ENCODE measurements at places on chromosomes 3 and 15.

DNA sequence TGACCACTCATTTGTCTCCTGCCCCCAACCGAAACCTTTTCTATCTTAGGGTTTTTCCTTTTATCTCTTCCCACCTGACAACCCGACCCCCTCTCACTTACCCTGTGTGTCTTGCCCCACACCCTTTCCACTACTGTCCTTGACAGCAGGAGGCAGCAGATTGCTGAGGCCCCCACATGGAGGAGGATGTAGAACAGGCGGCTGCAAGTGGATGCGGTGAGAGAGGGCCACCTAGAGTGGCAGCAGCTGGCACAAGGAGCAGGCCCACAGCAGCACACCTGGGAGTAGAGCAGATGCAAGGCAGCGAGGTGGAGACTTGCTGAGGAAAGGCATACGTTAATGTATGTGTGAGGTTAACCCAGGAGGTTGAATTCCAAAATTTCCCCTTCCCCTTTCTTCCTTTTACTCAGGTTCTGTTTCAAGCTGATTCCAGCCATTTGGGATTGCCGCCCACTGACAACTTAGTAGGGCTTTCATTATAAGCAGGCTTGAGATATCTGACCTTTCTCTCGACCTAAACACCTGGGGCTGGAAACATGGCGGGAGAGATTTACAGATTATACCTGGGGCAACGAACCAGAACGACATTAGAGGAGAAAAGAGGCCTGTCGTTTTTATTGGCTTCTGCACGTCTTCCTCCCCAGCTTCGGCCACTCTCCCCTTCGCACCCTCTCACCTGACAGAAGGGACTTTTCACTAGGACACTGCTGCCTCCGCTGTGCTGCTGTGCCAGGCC lies 643 bp downstream of the SERINC4 start:
- no peak for DNase-seq

DNA sequence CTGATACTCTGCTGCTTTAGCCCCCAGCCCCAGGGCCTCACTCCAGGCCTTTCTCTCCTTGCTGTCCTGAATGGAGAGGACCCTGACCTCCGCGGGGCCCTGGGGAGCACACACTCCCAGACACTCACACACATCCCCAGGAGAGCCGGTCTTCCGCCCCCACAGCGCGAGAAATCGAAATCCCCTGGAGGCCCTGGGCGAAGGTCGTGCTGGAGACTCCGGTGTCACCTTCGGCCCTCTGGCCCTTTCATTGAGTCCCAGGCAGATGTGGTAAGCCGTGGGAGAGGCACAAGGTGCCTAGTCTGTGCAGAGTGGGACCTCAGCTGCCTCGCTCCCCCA lies 848 bp upstream of the GOLGA8B start:
- no peak for DNase-seq

GRCh38 chr3:108008106-108008505 lies 82.7 kb downstream of the CD47 start:
- no peak for DNase-seq

- no peak for DNase-seq
These were observed 196.4 kb upstream of the SLC24A5 start for GRCh38 chr15:47924381-47924780.

GRCh38 chr3:139287557-139287956 lies 56.3 kb upstream of the MRPS22 start:
- DNase-seq: no peak

DNA sequence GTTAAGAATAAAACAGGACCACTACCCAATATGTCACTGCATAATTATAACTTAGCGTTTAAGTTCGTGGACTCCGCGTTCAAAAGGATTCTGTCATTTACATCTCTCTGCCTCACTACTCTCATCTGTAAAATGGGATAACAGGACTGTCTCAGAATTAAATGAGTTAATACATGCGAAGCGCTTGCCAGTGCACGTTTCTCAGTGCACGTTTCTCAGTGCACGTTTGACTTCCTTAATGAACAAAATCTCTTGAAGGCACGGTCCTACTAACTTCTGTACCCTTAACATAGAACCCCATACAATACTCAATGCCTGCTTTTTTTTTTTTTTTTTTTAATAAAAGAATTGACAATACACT lies 499 bp downstream of the RABL3 start:
- DNase-seq: no peak

- no peak for DNase-seq
These were observed 21.4 kb upstream of the PPARG start for GRCh38 chr3:12267376-12268030.

GRCh38 chr3:179750720-179751328 lies 98.0 kb downstream of the USP13 start:
- DNase-seq: no peak

GRCh38 chr15:43219929-43220928 lies 589 bp downstream of the EPB42 start:
- no peak for DNase-seq

GRCh38 chr3:24162929-24163328 lies 217.8 kb downstream of the NR1D2 start:
- DNase-seq: no peak

DNA sequence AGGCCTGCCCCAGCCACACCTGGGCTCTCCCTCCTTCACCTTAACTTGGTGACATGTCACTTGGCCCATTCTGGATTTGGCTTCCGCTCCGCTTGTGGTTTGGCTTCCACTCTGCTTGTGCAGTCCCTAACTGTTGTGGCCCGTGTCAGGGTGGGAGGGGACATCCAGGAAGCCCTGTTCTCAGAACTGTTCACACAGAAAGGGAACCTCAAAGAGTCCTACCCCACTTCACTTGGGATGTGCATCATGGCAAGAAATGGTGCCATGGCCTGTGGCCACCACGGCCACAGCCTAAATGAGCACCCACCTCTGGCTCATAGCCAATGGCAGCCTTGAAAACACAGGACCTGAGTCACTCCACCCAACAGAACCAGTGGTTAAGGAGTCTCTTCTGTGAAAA lies 63.4 kb downstream of the CYP19A1 start:
- DNase-seq: no peak

GRCh38 chr15:69125236-69125635 lies 35.2 kb upstream of the GLCE start:
- DNase-seq: no peak

- DNase-seq: no peak
These were observed 42.9 kb downstream of the CCR3 start for GRCh38 chr3:46284981-46285683.

DNA sequence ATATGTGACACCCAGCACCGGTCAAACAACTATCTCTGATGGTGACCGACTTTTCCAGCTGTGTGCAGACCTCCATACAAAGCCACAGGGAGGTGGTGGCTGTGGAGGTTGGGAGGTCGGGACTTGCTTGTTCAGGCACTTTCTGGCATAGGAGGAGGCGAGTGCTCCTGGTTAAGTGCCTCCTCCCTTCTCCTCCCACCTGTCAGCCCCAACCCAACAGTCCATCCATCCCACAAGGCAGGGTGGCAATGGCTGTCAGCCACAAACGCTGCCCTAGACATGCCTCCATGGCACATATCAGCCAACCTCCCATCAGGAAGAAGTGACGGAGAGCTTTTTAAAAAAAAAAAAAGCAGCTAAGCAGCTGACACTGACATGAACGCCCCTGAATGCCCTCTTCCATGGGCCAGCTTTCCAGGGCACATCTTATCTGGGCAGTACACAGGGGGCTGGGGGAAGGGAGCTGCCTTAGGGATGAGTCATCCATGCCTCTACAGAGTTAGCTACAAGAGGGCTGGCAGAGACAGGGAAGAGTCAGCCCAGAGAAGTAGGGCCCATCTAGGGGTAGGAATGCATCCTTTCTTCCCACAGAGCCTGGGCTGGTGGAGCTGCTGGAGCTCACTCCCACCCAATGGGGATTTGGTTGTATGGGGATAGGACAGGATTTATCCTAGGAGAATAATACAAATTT lies 41.2 kb downstream of the CCDC12 start:
- no peak for DNase-seq

DNA sequence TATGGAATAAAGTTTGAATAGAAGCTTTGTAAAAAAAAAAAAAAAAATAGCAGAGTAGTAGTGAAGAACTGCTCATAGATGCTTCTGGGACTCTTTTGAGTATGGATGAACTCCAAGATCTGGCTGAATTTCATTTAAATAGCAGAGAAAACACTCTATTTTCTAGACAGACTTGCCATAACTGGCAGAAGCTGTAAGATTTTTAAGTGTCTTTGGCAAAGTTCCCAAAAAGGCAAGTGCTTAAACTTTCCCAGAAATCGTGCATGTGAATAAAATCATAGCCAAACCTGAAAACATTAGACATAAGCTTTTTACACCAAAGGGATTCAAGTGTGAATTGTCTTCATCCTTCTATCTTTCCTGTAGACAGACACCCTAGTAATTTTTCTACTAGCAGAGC lies 110.3 kb upstream of the MITF start:
- no peak for DNase-seq

DNA sequence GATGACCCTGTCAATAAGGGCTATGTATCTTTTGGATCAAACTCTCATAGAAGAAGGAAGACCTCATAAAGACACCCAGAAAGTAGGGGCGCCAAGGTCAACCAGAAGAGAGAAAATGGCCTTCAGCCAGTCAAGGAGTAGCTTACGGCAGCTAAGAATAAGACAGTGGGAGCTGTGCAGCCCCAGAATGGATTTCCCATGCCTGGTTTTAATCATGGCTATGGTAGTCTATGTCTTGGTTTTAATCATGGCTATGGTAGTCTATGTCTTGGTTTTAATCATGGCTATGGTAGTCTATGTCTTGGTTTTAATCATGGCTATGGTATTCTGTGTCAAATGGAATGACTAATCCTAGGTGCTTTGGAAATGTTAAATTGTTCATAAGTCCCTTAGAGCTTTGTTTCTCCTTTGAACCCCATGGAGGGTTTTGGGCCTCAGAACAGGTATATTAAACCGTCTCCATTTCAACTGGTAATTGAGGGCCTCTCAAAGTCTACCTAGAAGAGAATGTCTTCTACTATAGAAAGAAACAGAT lies 742.0 kb upstream of the CFAP20DC start:
- DNase-seq: no peak

GRCh38 chr15:96037584-96037983 lies 292.9 kb upstream of the NR2F2 start:
- DNase-seq: no peak

DNA sequence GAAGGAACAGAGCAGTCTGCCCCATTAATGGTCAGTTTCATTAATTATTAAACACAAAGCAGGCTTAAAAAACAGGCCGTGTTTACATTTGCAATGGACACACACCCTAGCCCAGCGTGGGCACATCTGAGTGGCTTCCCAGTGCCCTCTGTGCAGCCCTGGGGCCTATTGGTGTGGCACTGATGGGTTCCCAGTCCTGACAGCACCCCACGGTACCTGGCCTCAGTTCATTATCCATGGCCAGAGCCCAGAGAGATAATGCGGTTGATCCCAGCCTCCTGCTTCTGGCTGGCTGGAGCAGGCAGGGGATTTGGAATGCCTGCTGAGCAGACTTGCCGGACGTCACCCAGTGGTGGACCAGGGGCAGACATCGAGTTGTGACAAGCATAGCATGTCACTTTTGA lies 110.5 kb upstream of the ABHD17C start:
- DNase-seq: no peak

- DNase-seq: no peak
These were observed 3.9 kb upstream of the PARP14 start for GRCh38 chr3:122676759-122677158.

DNA sequence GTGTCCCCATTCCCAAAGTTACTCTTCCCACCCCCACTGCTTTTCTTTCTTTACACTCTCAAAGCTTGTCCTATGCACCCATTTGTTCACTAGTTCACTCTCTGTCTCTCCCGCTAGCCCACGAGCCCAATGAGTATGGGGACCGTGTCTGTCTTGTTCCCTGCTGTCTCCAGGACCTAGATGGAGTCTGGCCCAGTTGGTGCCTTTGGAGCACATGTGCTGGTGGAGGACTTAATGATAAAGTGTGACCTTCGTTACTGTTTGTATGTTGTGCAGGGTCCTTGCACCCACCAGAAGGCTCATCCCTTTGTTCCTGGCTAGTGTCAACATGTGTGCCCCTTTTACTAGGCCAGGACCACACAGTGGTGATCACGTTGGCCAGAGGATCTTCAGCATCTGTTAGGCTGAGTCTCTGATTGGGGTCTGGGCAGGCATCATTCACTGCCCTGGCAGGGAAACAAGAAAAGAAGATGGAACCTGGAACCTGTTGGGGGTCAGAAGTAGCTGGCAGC lies 7.4 kb downstream of the CISH start:
- no peak for DNase-seq

GRCh38 chr15:40357723-40358470 lies at the start of gene DISP2:
DISP2 (plus strand) TSS chr15:40358219; CDS start chr15:40358322, 103 bp downstream.
- peak; percentile 85 for DNase-seq

- DNase-seq: no peak
These were observed 2.6 kb upstream of the ACOX2 start for GRCh38 chr3:58539626-58540025.

GRCh38 chr3:15287565-15288330 lies 44.6 kb downstream of the SH3BP5 start:
- no peak for DNase-seq

- DNase-seq: no peak
These were observed 169.6 kb upstream of the GADL1 start for GRCh38 chr3:31064021-31064420.

DNA sequence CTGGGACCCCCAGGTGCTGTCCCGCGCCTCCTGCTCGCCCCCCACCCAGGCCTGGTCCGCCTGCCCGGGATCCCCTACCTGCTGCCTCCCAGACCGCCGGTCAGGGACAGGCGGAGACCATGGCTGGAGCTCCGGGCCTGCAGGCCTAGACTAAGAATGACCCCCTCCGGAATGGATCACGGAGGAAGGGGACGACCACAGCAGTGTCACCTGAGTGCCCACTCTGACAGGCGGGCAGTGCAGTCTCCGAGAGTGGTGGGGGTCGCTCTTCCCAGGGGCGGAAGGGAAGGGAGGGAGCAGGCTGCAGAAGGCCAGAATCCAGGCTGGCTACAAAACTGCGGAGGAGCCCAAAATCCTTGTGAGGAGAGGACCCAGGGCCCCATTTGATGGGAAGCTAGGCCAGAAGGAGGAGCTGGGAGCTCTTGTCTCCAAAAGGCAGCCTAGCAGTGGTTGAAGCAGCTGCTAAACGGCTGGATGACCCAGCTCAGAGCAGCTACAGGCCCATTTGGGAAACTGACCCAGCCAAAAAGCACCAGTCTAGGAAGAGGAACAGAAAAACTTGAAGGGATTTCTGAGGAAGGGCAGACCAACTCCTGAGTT lies 908 bp upstream of the RAB43 start:
- DNase-seq: peak; percentile 39
